ENCODE measurements at places on chromosomes 7 and 10.

DNA sequence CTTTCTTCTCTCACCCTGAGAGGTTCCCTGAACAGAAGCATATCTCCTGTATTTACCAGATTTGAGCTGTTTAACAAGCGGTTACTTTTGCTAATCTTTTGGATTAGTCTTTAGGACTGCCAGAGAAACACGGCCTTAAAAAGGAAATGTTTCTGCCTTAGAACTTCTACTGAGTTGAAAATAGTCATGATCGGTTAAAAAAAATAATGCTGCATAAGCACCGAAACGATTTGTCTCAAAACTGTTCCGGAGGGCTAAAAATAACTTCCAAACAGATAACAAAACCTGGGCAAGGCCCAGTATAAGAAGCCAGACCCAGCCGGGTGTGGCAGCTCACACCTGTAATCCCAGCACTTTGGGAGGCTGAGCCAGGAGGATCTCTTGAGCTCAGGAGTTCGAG, 43.3 kb upstream of the CYTH3 start:
- no peak for DNase-seq

DNA sequence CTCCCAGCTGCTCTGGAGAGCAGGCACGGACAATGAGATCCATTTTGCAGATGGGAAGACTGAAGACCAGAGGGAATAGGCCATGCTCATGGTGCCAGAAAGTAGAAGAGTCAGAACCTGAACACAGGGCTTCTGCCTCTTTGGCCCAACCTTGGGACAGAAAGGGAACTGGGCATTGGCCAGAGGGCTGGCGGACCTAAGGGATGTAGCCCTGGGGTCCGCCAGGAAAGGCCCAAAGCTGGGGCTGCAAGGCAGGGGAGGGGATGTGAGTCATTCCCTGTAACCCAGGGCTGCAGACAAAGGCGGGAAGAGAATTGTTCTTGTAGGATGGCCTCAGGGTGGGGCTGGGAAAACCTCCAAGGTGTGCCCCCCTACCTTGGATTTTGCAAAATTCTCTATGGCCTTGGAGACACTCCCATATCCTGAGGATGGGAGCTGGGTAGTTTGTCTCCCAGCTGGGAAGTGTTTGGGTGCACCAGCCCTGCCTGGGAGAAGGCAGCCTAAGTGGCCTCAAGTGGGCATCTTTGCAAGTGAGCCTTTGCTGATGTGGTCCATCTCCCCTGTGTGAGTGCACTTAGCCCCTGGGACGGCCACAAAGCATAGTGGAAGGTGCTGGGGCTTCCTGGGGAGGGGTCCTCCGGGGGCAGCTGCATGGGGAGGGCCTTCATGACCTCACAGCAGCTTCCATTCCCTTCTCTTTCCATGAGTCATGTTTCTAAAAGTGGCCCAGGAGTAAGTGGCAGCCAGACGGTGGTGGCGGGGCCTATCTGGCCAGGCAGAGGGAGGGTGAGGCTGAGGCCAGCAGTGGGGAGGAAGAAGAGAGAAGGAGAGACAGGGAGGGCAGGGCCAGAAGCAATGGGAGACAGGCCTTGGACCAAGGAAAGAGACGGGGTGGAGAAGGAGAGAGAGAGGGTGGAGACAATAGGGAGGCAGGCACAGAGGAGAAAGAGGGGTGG, 9.2 kb downstream of the AQP1 start:
- DNase-seq = no peak

- DNase-seq = no peak
These were observed 421.5 kb upstream of the LRGUK start for GRCh38 chr7:133705596-133705995.

DNA sequence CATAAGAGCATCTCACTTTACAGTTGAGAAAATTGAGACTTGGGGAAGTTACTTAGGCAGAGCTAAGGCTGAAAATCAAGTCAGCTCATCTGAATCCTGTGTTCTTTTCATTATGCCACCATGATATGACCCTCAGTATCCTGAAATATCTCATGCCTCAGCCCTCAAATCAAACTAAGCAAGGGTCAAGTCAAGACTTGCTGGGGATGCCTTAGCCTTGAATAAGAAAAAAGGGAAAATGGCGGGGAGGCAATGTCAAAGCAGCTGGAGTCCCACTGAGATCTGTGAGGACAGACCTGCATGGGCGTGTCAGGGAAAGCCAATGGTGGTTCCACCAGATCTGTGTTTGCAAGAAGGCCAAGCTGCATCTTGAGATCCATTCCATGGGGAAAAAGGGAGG, 91.0 kb upstream of the CACUL1 start:
- no peak for DNase-seq

- DNase-seq = no peak
These were observed 70.2 kb upstream of the OSBPL3 start for GRCh38 chr7:25050223-25050622.
